ENCODE measurements at places on chromosomes 6 and 20. TPM values are rescaled to one million over a fixed set of nuclear protein-coding genes. Genes with fewer than 3 reads are reported as not detected.

TBXT gene
- not detected for total RNA-seq

FHL5 gene
- not detected for total RNA-seq

TFAP2C gene
- 2.2 TPM for total RNA-seq

SMIM26 gene
- 51.3 TPM for total RNA-seq

MCCD1 gene
- total RNA-seq = not detected

SLC22A1 gene
- total RNA-seq = 3.2 TPM

HRH3 gene
- 0.07 TPM for total RNA-seq

FILIP1 gene
- total RNA-seq = 2.0 TPM

NKAIN4 gene
- total RNA-seq = 162 TPM

MYH7B gene
- total RNA-seq = 0.05 TPM

DYNLT2 gene
- total RNA-seq = 1.0 TPM

OPN5 gene
- not detected for total RNA-seq

MOG gene
- total RNA-seq = not detected

LCA5 gene
- 5.8 TPM for total RNA-seq

FOXC1 gene
- 2.9 TPM for total RNA-seq

RIMS1 gene
- total RNA-seq = 1.8 TPM

BPIFB4 gene
- not detected for total RNA-seq

VGLL2 gene
- total RNA-seq = 1.7 TPM
